ENCODE measurements at places on chromosomes 7 and 10. TPM values are rescaled to one million over a fixed set of nuclear protein-coding genes. Genes with fewer than 3 reads are reported as not detected.

Gene TAS2R4
- total RNA-seq: 1.0 TPM

Gene CCNY
- 219 TPM for total RNA-seq

DNA sequence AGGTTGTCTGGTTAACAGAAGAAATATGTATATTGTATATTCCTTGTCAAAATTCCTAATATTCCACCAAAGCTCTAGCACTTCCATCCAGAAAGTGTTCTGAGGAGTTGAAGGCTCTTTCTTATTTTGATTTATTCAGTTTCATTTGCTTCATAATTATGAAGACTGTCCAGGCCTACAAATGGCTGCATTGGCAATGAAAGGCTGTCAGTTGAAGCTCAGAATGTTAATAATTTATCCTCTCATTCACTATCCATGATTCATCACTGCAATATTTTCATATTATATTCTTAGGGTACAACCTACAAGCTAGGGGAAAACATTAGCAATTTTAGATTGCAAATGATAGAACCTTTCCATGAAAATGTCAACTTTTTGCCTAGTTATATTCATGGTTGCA is 57.3 kb downstream of the ARID5B start:
- no peak for DNase-seq

DNA sequence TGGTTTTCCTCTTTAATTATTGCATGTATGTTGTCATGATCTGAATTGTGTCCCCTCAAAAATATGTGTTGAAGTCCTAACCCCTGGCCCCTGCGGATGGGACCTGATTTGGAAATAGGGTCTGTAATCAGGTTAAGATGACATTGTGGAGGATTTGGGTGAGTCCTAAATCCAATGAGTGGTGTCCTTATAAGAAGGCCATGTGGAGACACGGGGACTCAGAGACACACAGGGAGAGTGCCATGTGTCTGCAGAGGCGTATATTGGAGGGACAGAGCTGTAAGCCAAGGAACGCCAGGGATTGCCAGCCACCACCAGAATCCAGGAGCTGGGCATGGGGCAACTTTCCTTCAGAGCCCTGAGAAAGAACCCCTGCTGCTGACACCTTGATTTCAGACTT is 171.9 kb downstream of the CREB5 start:
- DNase-seq: no peak

DNA sequence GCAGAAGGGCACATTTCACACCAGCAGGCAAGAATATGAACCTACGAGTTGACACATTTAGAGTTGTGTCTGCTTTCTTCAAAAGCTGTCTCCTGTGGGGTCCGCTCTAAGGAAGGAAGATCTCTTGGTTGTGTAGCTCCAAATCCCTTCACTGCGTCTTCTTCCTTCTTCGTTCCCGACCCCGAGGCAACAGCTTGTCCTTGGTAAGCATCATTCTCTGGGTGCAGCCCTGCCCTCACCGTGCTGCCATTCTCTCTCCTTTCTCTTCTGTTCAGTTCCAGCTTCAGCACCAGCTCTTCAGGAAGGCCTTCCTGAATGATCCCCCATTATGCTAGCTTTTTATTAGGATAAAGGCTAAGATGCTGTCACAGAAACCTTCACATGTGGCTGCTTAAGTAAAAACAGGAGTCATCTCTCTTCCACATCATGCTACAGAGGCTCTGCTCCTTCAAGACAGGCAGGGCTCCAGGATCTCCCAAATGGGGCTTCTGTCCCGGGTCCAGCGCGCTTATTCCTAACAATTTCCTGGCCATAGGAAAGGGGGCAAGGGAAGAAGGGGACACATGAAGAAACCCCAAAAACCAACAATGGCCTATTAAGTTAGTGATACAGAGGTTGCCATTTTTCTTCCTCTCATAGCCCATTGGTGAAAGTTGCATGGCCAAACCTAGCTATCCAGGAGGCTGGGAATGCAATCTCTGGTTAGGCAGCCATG is 52.2 kb upstream of the SHH start:
- no peak for DNase-seq

Measured in glutamatergic neuron (in vitro differentiated cells).